ENCODE measurements at places on chromosomes 12 and 14.

DNA sequence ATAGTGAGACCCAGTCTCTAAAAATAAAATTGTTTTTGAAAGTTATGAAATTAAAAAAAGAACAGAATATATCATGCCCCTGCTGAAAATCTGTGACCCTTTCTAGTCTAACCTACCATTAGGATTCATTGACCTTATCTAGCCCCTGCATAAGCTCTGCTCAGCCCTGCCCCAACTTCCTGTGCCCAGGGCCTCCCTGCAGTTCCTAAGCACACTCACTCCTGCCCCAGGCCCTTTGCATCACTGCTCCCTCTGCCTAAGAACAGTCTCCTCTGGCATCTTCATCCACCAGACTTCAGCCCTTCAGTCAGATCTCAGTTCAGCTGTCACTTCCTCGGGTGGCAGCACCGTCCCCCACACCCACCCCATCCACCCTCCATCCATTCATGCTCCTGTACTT lies 55.4 kb downstream of the SCARB1 start:
- no peak for DNase-seq

DNA sequence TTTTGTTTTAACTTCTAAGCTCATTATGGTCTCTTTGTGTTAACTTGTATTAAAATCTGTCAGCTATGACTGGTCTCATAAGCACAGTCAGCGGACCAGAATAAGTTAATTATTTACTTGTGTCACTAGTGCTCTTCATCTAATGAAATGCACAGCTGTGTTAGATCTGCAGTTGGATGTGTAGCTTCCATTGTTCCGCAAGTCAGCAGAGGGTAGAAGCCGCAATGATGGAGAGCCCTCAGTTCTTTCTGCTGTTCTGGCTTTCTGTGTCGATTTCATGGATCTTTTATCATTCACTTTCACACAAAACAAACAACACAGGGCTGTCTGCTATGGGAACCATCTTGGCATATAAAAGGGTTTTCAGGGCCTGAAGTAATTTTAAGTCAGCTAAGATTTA lies 89.3 kb upstream of the RFX4 start:
- DNase-seq = no peak

- DNase-seq = no peak
Observed at GRCh38 chr14:50839691-50840090, 8.7 kb upstream of the NIN start.

DNA sequence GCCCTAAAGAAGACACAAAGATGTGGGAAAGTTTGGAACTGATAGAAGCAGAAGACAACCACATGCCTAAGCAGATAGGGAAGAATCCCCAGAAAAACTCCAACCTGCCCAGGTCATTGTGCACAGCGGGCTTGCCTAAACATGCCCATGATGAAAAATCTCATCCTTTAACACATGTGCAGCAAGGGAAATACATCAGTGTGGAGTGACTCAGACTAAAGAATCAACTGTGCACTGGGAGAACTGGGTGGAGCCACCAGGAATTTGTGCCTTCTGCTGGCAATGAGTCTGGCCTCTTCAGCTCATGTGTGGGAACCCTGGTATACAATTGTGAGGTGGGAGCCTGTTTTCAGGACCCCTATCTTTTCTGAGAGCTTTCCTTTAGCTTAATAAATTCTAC lies 398.5 kb downstream of the FSCB start:
- no peak for DNase-seq

- DNase-seq = no peak
Observed at GRCh38 chr12:126944684-126945083, 1322.3 kb upstream of the TMEM132C start.

Data from HFFc6 (cell line).